ENCODE measurements at places on chromosomes 6 and 20.

GRCh38 chr20:18805881-18806280, 7.7 kb upstream of the SCP2D1 start:
- DNase-seq, result no peak

DNA sequence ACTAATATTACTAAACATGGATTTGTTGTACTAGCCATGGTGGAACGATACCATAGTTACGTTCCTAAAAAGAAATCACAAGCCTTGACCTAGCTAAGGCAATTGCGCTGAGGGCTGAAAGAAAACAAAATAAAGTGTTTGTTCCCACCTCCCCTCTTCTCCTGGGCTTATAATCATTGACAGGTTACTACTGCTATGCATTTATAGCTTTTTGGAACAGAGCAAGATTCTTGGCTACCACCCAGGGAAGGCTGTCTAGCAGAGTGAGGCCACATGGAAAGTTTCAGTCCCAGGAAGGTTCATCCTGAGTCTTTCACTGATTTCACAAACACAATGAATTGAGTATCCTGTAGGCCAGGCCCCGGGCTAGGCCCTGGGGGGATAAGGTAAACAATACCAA, 84.6 kb downstream of the TMEM170B start:
- no peak for DNase-seq

DNA sequence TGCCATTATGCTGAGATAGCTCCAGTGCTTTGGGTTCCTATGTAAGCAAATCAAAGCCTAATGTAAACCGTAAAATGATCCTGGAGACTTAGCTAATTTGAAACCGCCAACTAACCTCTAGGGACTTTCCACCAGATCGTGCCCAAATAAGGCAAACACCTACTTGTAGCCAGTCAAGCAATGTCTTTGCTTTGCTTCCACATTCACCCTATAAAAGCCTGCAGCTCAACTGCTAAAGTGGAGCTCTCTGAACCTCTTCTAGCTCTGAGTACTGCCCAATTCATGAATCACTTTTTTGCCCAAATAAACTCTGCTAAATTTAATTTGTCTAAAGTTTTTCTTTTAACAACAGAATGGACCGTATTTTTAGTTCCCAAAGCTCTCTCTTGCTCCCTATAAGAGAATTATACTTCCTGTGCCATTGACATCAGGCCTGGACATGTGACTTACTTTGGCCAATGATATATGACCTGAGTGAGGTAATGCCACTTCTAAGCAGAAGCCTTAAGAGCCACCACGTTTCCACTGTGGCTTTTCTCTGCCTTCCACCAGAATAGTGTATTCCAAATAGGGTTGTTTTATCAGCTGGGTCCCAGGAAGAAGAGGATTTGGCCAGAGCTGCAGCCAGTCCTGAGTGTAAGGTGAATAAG, 34.8 kb upstream of the PSMF1 start:
- DNase-seq, result no peak

DNA sequence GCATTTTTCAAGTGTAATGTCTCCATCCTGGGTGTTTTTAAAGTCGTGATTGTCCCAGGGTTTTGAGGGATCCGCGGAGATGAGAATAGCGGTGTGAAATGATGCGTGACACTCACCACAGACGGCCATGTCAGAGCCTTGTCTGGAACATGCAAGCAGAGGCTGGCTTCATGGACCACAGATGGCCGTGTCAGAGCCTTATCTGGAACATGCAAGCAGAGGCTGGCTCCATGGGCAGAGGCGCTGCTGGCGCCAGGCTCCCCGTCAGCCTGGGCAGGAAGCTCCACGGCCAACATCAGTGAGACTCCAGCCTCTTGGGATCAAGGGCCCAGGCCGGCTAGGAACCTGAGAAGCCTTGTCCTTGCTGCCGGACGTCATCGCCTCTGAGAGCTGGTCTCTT, 7.7 kb upstream of the MRGBP start:
- DNase-seq, result no peak

DNA sequence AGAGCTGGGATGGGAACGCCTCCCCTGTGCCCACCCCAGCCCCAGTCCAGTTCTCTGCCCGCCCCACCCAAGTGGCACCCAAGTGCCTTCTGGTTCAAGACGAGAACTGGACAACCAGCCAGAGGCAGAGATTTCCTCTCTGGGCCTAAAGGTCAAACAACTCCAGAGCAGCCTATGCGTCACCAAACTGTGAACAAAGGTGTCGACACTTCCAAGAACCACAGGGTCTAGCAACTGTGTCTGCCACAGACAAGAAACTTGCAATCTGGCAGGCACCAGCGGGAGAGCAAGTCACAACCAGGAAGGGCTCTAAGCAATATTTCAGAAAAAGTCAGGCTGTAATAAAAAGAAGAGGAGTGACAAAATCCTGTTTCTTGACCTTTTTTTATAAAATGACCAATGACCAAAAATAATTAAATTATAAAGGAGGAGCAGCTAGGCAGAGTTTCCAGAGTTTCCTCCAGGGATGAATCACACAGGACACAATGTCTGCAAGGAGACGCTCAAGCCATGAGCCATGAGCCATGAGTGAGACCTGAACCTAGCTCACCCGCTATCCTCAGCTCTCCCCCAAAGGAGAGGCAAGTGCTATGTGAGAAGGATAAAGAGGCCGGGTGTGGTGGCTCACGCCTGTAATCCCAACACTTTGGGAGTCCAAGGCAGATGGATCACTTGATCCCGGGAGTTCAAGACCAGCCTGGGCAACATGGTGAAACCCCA, 11.1 kb downstream of the EDEM2 start:
- DNase-seq, result no peak

DNA sequence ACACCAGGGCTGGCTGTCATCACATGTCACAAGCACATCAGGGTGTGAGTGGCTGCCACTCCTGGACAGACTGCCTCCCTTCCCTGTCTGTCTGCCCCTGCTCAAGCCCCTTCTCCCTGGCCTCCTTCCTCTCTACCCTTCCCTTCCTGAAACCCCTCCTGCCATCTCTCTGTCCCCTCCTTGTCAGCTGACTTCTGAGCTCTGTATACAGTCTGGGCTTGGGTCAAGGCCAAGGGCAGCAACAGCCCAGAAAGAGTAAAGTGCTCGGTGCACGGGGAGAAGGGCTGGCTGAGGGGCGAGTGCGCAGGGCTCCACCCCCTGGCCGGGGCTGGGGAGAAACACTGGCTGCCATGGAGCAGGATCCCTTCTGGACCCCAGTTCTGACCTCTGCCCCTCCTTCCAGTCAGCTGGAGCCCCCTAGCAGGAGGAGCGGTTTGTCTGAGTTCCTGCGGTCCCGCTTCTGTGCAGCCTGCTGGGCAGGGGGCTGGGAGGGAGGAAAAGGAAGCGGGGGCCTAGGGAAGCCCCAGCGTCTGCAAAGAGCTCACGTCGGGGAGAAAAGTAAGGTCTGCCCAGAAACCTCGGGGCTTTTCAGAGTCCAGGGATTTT, 2.0 kb downstream of the LKAAEAR1 start:
- no peak for DNase-seq

DNA sequence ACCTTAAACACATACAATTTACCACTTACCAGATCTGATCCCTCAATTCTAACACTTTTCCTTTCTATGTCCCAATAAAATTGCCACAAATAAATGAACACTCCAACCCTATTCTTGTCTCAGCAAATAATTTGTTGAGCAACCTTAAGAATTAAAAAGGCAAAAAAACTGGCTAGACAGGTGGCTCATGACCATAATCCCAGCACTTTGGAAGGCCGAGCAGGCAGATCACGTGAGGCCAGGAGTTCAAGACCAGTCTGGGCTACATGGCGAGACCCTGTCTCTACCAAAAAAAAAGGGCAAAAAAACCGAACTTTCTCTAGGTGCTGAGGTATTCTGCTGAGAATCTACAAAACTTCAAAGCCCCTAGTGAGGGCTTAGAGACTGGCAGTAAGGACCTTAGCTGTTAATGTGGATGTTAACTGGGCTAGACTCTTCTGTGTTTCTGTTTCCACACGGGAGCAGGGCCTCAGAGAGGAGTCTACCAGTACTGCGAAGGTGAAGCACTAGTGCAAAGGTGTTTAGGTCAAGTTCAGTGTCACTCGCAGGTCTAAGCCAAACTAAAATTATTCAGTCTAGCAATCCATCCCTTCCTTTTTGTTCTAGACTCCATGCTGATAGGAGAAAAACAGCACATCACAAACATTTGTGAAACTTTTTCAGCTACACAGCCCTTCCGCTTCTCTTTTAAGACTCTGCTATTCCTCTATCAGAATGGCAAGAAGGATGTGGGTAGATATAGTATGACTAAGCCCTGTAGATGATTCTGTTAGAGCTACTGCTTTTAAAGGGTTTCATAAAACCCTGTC, 2.6 kb downstream of the FASTKD5 start:
- DNase-seq, result no peak

GRCh38 chr6:157137501-157137900, 185.8 kb downstream of the TMEM242 start:
- no peak for DNase-seq

DNA sequence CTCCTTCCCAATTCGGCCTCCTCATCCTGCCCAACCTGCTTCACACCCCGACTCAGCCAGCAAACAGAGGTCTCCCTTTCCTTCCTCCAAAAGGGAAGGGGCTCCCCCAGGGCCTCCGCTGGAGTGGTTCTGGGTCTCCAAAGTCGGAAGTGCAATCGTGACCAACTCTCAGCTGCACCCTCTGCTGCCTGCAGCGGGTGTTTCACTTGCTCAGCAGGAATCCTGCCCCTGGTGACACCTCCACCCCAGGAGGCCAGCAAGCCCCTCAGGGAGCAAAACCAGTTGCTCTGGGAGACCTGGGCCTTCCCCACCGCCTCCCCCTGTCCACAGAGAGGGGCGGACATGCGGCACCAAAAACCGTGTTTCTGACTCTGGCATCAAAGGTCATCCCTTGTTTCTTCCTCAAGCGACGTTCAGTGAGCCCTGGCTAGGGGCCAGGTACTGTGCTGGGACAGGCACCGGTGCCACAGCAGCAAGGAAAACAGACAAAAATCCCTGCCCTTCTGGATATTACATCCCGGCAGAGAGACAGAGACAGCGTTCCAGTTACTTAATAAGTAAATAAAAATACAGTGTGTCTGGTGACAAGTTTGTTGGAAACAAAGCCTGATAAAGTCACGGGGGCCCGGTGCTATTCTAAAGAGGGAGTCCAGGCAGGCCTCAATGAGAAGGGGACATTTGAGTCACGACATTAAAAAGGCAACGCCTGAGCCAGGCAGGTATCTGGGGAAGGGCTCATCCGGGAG, 219.0 kb downstream of the BMP7 start:
- DNase-seq, result no peak

DNA sequence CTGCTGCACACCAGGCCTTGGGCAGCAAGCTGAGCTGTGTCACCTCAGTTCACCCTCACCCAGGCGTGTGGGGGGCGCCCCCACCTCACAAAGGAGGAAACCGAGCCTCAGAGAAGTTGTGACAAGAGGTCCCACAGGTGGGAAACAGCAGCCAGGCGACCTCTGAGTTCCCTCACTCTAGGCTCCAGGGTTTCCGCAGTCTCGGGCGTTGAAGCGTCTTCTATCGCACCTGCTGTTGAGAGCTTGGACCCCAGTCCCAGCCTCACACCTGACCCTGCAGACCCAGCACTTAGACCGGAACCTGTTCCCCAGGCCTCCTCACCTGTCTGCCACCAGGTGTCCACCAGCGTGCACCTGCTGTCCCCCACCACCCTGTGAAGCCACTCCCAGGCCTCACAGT, 22.3 kb upstream of the APMAP start:
- DNase-seq, result no peak

DNA sequence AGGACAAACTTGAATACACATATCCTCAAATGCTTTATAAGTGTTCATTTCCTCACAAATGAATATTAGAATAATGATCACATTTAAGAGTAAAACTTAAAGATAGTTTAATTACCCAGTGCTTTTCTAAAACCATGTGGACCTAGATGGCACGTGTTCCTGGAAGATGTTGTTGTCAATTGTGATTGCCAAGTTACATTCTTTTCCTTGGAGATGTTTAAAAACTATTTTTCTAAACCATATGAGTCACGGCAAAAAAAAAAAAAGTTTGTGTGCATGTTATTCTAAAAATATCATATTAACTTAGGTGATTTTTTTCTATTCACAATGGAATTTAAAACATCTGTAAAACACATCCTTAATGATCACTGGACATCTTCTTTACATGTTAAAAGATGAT, 51.1 kb downstream of the RCAN2 start:
- DNase-seq, result no peak

DNA sequence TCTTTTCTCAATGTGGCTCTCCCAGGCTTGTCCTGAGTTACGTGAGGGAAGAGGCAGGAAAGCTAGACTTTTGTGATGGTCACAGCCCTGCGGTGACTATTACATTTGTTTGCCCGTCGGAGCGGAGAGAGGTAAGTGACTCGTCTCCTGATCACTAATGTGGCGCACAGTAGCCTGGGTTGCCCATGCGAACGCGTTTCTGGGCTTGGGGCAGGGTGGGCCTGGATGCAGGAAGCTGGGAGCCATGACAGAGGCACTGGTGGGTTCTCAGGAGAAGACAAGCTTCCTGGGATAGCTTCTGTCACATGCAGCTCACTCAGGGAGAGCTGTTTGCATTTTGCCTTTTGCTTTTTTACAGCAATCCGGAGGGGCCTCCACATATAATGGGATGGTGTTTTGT, 60.6 kb downstream of the IGF2R start:
- DNase-seq, result no peak

GRCh38 chr20:17172836-17173516, 53.9 kb upstream of the PCSK2 start:
- peak; percentile 54 for DNase-seq

GRCh38 chr6:52233975-52234823, 10.1 kb downstream of the IL17F start:
- DNase-seq, result peak; percentile 1

DNA sequence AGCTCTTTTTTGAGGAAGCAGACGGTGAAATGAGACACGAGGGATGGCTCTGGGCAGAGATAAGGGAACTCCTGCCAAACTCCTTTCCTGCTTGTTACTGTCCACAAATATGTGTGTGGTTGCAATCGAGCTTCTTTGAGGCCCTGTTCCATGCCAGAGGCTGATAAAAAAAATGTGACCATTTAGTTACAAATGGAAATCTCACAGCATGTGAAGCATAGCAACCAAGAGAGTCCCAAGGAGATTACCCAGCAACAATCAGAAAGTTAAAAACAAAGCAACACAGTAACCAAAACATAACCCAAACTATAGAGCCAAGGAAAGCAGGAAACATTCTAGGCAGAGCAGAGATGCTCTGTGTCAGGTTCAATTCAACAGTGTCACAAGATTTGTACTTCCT, 35.4 kb upstream of the HMGN3 start:
- DNase-seq, result no peak

GRCh38 chr20:43925215-43925614, 10.6 kb downstream of the TOX2 start:
- DNase-seq, result no peak

GRCh38 chr20:364905-365794, 15.4 kb upstream of the TRIB3 start:
- no peak for DNase-seq

- DNase-seq, result no peak
Measured at GRCh38 chr6:79671600-79672266, 40.6 kb downstream of the SH3BGRL2 start.

DNA sequence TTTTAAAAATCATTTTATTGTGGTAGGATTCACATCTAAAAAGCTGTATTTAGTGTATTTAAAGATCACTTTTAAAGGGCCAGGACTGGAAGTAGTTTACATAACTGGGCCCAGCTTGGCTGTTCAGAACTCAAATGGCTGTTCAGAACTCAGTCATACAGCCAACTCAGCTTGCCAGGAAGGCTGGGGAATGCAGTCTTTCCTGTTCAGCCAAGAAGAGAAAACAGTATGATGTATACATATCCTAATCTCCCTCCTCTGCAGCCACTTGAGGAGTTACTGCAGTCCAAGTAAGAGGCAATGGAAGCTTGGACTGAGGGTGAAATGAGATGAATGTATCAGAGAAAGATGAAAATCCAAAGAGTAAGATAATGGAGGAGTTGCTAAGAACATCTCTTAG, 24.6 kb downstream of the DSTN start:
- DNase-seq, result no peak

All from NCI-H1694 treated with DMSO at 0.1 percent for 48 hours (cell line).